Stimulated activated naive CD8-positive, alpha-beta T cell treated with anti-CD3 and anti-CD28 coated beads, Interleukin-15, Interleukin-2, amounts not matched to agents 100 U/mL and 50 U/mL, for 24 hours (primary cell): ENCODE measurements at places on chromosomes 2 and 18.
A peak's percentile ranks its signal among the peaks of the same experiment; 100 is the strongest.

GRCh38 chr18:52537261-52537660, 197.3 kb downstream of the DCC start:
- DNase-seq, result no peak

DNA sequence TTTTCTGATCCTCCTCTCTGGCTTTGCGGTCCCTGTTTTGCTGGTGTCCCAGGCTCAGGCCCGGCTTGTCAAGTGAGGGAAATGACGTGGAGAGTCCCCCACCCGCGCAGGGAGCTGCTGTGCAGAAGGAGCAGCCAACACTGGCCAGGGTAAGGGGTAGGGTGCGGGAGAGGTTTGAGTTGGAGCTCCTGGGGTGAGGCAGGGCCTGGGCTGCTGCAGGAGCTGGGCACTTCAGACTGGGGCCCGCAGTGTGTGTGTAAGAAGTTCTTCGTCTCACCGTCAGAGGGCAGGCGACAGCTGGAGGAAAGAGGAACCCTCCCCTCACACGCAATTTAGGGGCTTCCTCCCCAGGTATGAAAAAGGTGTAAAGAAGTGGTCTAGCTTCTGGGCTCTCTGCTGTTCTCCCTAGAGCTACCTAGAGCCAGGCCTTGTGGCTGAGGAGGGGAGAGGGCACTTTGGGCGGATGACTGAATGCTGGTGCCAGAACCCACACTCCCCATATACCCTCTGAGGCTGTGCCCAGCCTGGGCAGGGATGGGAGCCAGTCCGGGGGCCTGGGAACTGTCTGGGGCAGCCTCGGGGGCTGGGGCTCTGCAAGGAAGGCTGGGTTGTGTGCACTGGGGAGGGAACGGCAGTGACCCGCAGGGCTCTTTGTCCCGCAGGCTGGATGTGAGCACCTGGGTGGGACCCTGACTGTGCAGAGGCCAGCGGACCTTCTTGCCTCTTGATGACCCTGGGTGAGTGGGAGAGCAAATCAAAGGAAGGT, 11.8 kb downstream of the CELF4 start:
- no peak for DNase-seq

DNA sequence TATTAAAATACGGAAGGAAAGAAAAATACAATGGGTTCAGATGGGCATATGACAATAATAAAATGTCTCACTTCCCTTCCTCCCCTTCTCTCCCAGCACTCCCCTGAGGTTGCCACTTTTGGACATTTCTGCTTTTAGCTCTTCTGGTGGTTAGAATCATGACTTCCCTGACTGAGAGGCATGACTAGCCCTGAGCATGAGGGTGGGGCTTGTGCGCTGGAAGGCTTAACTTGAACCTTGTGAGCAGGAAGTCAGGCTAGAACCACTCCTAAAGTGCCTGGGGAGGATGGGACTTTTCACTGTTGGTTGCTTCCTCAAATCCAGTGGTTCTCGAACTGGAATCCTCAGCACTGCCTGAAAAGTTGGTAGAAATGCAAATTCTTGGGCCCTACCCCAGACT, 19.7 kb upstream of the ARHGAP25 start:
- DNase-seq, result peak; percentile 51

DNA sequence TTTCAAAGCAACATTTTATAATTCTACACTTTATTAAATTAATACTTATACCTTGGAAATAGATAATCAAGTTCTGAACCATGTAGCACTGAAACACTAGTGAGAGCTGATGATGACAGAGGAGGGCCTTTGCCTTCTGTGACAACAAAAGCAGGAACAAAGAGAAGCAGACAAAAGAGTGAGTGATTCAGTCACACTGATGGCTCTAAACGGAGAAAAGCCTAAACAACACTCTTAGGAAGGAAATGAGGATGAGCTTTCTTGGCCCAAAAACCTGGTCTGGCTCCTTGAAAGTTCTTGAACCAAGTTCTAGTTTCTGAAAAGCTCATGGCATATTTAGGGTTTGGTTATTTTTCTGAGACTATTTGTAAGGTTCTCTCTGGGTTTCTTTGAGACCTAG, 271.9 kb downstream of the DPP10 start:
- no peak for DNase-seq

GRCh38 chr2:160407393-160408172, 86.0 kb downstream of the RBMS1 start:
- peak; percentile 59 for DNase-seq

- peak; percentile 17 for DNase-seq
Measured at GRCh38 chr18:57803103-57803969, at the start of gene ATP8B1. Gene ATP8B1, minus strand, starts transcription at chr18:57803315. Its CDS starts 71,508 bp downstream, at chr18:57731807.
